ENCODE measurements at places on chromosomes 5 and 9.
A peak's percentile ranks its signal among the peaks of the same experiment; 100 is the strongest.

DNA sequence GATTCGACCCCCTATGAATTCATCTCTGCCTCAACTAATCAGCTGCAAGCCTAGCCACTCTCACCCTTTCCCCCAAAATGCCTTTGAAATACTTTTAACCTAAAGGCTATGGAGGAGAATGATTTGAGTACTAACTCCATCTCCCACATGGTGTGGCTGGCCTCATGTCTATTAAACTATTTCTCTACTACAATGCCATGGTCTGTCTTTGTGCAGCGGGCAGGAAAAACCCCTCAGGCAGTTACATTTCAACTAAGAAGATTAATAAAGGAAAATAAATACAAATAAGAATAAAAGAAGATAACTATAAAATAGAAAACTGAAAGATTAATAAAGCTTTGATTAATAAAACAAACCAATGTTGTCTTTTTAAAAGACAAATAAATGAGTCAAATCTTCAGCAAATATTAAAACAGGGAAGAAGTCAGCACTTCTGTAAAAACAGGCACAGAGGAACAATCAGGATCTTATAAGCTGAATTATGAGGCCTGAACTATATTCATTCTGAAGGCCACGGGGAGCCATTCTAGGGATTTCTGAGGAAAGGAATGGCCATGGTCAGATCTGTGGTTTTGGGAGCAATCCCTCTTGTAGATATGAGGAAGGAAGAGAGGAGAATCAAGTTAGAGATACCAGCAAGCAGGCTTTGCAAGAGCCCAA is 116.1 kb upstream of the SLC12A2 start:
- DNase-seq, result no peak

DNA sequence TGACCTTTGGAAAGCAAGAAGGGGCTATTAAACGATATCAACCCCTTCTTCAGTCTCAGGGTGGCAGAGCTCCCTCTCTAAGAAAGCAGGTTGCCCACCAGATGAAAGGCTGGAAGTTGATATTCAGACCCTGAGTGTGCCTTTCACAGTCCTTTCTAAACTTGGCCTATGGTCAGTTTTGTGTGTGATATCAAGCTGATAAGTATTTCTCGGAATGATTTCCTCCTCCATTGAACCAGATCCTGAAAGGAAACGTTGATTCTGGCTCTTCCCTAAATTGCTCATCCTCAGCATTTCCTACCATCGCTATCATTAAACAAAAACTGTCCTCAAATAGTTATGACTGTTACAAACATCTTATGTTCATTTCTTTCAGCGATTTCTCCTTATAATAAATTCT is 130.4 kb downstream of the CEMIP2 start:
- DNase-seq, result no peak

DNA sequence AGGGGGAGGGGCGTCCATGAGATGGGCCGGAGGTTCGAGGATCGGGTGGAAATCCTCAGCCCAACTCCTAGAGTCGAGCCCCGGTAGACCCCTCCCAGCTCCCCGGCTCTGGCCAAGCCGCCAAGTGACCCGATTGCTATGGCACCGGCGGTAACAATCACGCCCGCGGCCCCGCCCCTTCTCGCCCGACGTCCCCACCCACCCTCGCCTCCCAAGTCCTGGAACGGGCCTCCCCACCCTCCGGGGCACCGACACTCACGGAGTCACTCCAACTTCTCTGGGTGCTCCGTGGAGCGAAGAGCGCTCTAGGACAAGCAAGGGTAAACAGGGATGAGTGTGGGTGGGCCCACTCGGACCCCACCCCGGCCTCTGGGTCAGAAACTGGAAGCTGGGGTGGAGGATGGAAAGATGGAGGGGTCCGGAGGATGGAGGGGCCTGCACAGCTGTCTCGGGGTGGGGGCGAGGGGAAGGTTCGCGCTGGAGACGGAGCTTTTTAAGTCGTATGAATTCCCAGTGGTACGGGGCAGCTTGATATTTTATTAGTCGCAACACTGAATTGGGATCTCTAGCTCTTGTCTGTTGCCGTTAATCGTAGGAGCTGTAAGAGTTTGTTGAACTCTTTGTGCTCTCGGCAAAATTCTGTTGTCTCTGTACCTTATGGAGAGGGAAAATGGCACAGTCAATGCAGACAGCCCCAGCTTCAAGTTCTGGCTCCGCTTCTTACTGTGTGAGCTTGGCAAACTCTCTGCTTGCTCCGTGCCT is at the start of gene SPACA9:
Gene SPACA9 (plus strand): TSS at position 204 of the 762 bp plus-strand sequence. CDS start 5,050 bp downstream, outside the sequence.
- DNase-seq, result peak; percentile 34

DNA sequence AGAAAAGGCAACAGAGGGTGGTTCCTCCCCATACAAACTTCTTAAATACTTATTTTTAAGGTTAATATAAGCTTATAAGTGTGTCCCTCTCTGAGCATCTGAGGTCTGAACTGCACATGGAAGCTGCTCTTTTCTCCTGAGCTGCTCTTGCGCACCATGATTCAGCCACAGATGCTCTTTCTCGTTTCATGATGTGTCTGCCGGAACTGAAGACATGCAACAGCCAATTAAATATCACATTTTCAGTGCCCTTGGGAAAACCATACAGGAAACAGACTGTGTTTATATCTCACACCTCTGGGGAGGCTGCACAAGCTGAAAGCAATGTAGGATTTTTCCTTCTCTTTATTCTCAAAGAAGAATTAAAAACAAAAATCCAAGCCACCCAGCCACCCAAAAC is 96.8 kb upstream of the NREP start:
- DNase-seq, result peak; percentile 46

GRCh38 chr5:20678814-20679298 is 690.9 kb upstream of the CDH18 start:
- peak; percentile 0 for DNase-seq

DNA sequence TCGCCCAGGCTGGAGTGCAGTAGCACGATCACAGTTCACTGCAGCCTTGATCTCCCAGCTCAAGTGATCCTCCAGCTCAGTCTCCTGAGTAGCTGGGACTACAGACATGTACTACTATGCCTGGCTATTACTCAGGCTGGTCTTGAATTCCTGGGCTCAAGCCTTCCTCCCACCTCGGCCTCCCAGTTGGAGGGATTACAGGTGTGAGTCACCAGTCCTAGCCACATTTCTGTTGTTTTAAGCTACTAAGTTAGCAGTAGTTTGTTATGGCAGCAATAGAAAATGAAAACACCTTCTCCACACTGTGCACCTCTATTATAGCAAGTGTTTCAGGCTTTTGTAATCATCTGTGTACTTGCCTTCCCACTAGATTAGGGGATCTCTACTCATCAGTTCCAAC is 588.9 kb upstream of the TLE4 start:
- peak; percentile 50 for DNase-seq

GRCh38 chr9:10331157-10331556 is 281.6 kb downstream of the PTPRD start:
- DNase-seq, result no peak

GRCh38 chr9:13970018-13970417 is 343.9 kb downstream of the NFIB start:
- DNase-seq, result no peak

GRCh38 chr5:54150841-54151240 is 159.5 kb downstream of the ARL15 start:
- DNase-seq, result no peak

DNA sequence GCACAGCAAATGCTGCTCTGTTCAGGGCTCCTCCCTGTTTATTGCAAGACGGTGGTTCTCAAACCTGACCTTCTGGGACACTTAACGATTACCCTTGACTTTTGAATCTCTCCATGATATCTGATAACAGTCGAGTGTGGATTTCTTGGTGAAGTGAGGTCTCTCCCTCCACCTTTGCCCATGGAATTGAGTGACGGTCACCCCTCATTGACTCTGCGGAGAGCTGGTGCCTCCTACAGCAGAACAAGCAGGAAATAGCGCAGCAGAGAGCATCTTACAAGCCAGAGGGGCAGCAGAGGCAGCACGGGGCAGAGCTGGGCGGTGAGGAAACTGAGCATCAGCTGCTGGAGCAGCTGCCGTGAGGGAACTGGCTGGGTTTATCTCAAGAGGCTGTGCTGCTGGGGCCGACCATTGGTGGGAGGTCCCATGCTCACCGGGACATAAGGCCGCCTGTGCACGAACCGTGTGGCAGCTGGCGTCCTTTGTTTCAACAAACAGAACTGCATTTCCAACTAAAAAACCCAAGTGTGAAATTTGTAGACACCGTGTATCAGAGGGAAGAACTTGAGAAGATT is 189.8 kb downstream of the MTRR start:
- no peak for DNase-seq

DNA sequence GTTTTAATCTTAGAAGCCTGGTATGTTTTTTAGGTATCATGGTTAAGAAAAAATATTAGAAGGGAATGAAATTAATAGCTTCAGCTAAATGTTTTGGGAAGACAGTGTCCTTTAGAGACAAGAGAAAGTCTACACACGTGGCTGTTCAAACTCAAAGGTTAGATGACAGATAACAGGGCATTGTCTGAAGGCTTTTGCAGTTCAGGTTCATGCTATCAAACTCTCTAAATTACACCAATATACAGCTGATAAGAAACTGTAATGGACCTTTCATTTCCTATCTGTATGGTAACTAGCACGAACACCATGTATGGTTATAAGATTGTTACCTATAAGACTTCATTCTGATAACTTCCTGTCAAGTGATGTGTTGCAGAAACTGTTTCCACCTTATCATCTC is 240.6 kb upstream of the MEF2C start:
- no peak for DNase-seq

- DNase-seq, result peak; percentile 94
Observed at GRCh38 chr9:110995420-110996340, 42.6 kb downstream of the LPAR1 start.

DNA sequence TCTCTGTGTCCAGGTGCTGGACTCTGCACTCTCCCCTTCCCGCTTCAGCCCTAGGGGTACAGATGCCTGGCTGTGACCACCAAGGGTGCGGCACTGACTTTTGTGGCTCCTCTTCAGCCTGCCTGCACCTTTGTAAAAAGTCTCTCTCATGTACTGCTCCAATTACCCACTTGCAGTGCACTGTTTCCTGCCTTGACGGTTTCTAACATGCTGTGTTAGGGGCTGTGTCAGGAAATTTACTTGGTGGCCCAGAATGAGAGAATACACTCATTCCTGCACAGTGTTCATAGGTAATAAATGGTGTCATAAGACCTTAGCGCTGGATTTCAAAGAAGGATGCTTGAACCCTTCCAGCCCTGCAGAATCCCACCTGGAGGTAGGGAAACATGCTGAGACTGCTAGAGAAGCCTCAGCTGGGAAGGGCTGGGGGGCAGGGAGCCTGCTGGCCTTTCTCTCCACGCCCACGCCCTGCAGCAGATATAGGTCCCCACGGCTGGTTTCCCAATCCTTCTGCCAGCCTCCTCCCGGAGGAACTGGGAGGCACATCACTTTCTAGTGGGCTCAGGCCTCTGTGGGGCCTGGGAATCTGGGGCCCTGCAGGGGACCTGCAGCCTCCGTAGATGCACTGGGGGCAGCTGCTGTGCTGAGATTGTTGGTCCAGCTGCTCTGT is 17.6 kb upstream of the HRH2 start:
- no peak for DNase-seq

- peak; percentile 59 for DNase-seq
Observed at GRCh38 chr5:81779125-81779915, 28.4 kb upstream of the SSBP2 start.

DNA sequence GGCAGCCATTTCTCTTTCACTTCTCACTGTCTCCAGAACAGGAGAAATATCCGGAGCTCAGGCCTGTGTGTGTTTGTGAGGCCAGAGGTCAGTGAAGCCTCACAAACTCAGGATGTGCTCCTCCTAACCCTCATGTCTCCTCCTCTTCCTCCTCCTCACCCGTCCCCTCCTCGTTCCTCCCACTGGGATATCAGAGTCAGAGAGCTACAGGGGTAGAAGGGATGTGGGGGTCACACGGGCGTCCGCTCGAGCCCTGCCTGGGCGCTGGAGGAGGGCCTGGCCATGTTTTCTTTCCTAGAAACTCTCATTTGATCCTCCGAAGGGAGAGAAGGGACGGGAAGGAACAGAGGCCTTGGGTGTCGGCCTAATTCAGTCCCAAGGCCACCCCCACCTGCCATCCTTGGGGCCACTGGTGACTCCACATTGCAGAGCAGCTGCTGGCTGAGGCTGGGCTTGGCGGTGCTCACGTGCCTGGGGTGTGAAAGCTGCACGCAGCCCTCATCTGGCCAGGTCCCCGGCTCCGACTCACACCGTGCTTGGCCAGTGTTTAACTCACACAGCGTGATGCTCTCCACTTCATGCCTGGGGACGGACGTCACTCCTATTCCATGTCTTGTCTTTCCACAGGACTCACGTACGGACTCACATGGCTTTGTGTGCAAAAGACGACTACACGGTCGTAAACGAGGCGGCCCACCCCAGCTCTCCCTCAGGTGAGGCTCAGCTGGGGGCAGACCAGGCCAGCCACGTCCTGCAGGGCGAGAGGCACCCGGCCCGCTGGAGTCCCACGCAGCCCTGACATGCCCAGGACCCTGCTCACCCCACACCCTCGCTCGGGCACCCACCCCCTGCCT is 22.6 kb upstream of the SLC6A19 start:
- no peak for DNase-seq

GRCh38 chr9:104278929-104279496 is 184.9 kb downstream of the SMC2 start:
- no peak for DNase-seq

GRCh38 chr9:132074736-132075135 is 4.9 kb downstream of the MED27 start:
- DNase-seq, result peak; percentile 23

GRCh38 chr5:145943674-145944121 is 7.3 kb downstream of the SH3RF2 start:
- DNase-seq, result peak; percentile 33

DNA sequence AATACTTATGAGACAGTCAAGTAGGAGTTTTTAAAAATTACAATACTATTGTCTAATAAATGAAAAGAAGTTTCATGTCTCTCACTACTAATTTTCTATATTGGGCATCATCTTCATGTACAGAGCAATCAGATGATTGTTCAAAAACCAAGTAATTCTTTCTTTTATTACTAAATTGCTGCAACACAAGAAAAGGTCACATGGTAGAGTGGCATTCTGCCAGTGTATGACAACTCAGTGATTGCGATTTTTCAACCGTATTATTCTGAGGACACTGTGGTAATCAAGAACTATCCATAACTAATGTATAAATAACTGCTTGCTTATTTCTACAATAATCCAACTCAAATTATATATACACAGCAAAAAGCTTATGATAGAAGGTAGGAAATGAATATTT is 96.7 kb upstream of the GRHPR start:
- DNase-seq, result peak; percentile 44

DNA sequence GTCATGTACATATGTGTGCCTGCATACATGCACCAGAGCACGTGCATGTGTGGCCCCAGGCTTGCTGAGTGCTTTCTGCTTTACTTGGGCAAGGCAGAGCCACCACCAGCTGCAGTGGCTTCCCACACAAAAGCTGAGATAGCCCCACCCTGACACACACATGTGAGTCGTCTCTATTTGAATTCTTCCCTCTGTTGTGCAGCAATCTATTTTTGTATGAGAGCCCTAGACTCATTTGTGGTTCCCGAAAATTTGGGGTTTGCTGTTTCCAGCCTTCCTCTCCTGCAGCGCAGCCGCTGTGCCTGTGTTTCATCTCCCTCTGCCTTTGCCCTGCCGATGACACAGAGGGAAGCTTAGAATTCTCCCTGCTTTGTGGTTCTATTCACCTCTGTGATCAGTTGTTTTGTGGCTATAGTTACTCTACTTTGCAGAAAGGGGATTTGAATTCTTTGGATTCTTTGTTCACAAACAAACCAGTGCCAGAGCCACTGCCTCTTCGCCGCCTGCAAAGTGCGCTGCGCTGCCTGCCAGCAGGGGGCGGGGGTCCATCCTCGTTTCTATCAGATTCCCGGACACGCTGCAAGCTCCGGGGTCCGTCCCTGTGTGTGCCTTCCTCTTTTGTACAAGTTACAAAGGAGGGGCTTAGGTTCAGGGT is 95.8 kb upstream of the DAP start:
- DNase-seq, result peak; percentile 60

- no peak for DNase-seq
Observed at GRCh38 chr9:5712651-5713390, 83.9 kb downstream of the RIC1 start.

Measured in LHCN-M2 (cell line).